Natural killer cell (primary cell): ENCODE measurements at places on chromosomes 1 and 21. TPM values are rescaled to one million over a fixed set of nuclear protein-coding genes. Genes with fewer than 3 reads are reported as not detected.

Gene FCRL4
- not detected for total RNA-seq

Gene CFHR3
- total RNA-seq, result not detected

Gene PPCS
- total RNA-seq, result 54.5 TPM

Gene SERPINC1
- 0.48 TPM for total RNA-seq

Gene KRTAP7-1
- not detected for total RNA-seq

Gene COL6A1
- 2.5 TPM for total RNA-seq

Gene MIXL1
- total RNA-seq, result not detected

Gene IL12RB2
- 24.8 TPM for total RNA-seq

Gene IFI44
- 34.6 TPM for total RNA-seq

Gene AHDC1
- total RNA-seq, result 39.6 TPM

Gene LYPD8
- total RNA-seq, result not detected

Gene C4BPB
- total RNA-seq, result not detected

- H3K27ac ChIP-seq, result no peak overlapping the region
- no peak for DNase-seq
- no peak overlapping the region for H3K4me3 ChIP-seq
- peaks cover 19% of the 10 kb centered on the region for H3K4me1 ChIP-seq
- H3K27me3 ChIP-seq, result no peaks in the 10 kb centered on the region
- no peaks in the 10 kb centered on the region for H3K36me3 ChIP-seq
Measured at GRCh38 chr1:18901147-18901951, 1.0 kb downstream of the ALDH4A1 start.

- no peaks in the 10 kb centered on the region for H3K27me3 ChIP-seq
- no peaks in the 10 kb centered on the region for H3K36me3 ChIP-seq
- DNase-seq, result no peak
- H3K4me3 ChIP-seq, result no peak overlapping the region
- no peak overlapping the region for H3K27ac ChIP-seq
Measured at GRCh38 chr1:73781251-73781650, 416.7 kb downstream of the LRRIQ3 start.

DNA sequence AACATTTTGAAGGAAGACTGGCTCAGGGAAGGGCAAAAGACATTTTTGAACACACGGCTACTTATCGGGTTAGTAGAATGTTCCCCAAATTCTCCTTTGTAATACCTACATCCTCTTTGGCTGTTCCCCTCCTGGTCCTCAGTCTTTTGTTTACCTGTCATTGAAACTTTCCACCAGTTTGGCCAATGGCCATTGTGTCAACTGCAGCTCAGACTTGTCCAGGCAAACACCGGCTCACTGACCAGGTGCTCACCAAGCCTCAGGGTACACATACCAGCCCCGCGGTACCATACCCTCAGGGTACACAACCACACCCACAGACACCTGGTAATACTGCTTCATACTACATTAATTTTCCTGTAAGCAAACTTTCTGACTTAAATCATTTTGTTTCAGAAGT, 84.8 kb upstream of the ZNF648 start:
- peaks cover 10% of the 10 kb centered on the region for H3K4me1 ChIP-seq
- no peaks in the 10 kb centered on the region for H3K27me3 ChIP-seq
- H3K27ac ChIP-seq, result no peak overlapping the region
- no peaks in the 10 kb centered on the region for H3K36me3 ChIP-seq

- DNase-seq, result no peak
- no peak overlapping the region for H3K4me3 ChIP-seq
- H3K36me3 ChIP-seq, result no peaks in the 10 kb centered on the region
Measured at GRCh38 chr1:214683621-214684020, 80.6 kb downstream of the CENPF start.

DNA sequence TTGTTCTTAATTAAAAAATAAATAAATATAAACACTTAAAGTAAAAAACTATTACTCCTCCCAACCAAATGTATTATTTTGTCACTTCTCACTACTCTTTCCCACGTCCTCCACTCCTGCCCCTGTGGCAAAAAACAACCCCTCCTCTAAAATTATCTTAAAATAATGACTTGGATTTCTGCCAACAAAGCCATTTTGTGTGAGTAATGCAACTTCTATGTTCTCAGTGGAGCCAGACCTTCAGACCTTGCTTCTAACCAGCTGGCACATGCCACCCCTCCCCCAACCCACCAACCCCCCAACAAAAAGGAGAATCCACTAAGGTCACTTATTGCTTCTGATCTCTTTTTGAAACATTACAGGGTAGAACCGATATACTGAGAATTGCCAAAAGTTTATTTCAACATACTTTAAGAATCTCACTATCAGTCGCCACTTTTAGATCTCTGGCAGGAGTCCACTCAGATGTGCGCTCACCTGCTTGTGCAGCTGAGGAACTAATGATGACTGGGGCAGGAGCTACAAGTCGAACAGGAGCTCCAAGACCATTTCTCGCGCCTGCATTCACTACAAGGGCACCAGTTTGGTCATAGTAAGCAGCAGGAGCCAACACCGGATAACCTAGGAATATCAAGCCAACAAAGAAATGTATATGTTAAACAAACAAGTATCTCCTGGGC, 58.3 kb upstream of the SDC3 start:
- H3K27ac ChIP-seq, result no peak overlapping the region
- H3K4me3 ChIP-seq, result no peak overlapping the region
- no peak for DNase-seq
- H3K36me3 ChIP-seq, result peaks cover 66% of the 10 kb centered on the region

DNA sequence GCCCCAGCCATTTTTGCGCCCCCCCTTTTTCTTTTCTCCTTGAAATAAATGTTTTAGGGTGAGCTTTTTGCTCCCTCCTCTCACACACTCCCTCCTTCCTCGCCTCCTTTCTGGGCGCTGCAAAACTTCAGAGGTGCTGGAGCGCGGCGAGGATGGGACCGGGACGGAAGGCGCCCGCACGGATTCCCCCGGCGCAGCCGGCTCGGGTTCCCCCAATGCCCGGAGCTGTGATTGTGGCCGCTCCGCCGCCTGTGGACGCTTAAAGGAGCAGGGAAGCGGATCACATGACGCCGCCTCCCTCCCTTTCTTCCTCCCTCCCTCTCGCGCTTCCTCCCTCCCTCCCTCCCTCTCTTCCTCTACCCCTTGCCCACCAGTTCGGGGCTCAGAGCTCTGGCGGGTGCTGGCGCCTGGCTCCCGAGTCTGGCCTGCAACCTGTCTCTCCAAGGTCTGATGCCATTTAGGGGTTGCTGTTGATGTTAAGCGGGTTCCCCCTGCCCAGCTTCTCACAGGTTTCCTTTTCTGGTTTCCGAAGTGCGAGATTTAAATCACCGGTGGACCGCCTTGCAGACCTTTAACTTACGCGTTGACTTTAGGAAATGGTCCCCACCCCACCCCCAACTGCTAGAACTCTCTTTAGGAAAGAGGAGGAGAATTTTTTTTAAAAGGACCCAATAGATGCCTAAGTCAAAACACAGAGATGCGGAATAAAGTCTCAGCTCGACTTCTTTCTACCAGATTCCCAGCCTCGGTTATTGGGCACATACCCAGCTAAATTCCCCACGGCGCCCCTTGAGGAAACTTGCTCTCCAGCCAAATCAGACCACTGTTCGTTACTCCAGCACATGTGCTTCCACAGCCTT, at the start of gene WLS:
WLS (minus strand) TSS at position 235 of the 860 bp plus-strand sequence; CDS start at position 11, 224 bp downstream.
- peaks cover 12% of the 10 kb centered on the region for H3K4me1 ChIP-seq
- peak within 1 kb of the TSS; percentile 13 for H3K4me3 ChIP-seq
- no peaks in the 10 kb centered on the region for H3K36me3 ChIP-seq

- H3K27ac ChIP-seq, result no peak overlapping the region
- H3K4me3 ChIP-seq, result no peak overlapping the region
Measured at GRCh38 chr21:44892536-44893277, 19.2 kb upstream of the PTTG1IP start.

GRCh38 chr1:85317560-85317959, 41.1 kb upstream of the BCL10 start:
- no peak overlapping the region for H3K4me3 ChIP-seq
- H3K36me3 ChIP-seq, result no peaks in the 10 kb centered on the region
- no peak overlapping the region for H3K27ac ChIP-seq
- peaks cover 4% of the 10 kb centered on the region for H3K4me1 ChIP-seq
- DNase-seq, result no peak
- H3K27me3 ChIP-seq, result peaks cover 24% of the 10 kb centered on the region

DNA sequence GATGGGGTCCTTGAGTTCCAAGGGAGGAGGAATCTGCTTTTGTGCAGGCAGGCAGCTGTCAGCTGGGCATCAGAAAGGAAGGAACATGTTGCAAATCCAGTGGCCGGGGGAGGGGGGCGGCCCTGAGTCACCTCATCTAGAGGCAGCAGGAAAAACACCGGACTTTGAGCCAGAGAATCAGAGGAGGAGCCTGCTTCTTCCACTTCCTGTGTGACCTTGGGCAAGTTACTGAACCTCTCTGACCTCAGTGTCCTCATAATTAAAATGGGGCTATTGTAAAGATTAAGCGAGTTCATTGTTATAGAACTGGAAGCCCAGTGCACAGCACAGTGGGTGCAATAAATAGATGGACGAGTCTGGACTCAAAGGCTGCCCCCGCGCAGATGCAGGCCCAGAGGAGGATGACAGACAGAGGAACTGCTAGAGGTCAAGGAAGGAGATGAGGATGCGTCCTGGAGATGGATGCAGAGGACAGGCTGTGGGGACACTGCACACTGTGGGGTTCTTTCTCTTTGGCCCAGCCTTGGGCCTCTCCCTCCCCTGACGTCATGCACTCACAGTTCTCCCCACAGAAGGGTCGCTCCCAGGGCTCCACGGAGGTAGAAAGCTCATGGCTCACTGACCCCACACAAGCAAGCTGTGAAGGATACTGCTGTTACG, 714.3 kb downstream of the MATN1 start:
- DNase-seq, result no peak
- no peaks in the 10 kb centered on the region for H3K36me3 ChIP-seq
- H3K27me3 ChIP-seq, result no peaks in the 10 kb centered on the region
- peaks cover 11% of the 10 kb centered on the region for H3K4me1 ChIP-seq
- no peak overlapping the region for H3K4me3 ChIP-seq

GRCh38 chr1:218517459-218517858, 172.3 kb downstream of the TGFB2 start:
- H3K4me3 ChIP-seq, result no peak overlapping the region
- H3K36me3 ChIP-seq, result no peaks in the 10 kb centered on the region
- H3K27ac ChIP-seq, result no peak overlapping the region
- H3K27me3 ChIP-seq, result no peaks in the 10 kb centered on the region

GRCh38 chr1:68024635-68025338, 25.6 kb downstream of the DIRAS3 start:
- no peak for DNase-seq
- no peak overlapping the region for H3K27ac ChIP-seq

GRCh38 chr1:64378826-64379225, 91.1 kb upstream of the CACHD1 start:
- no peak for DNase-seq
- H3K4me3 ChIP-seq, result no peak overlapping the region
- H3K36me3 ChIP-seq, result no peaks in the 10 kb centered on the region
- no peak overlapping the region for H3K27ac ChIP-seq
- H3K4me1 ChIP-seq, result no peaks in the 10 kb centered on the region

- H3K4me3 ChIP-seq, result no peak overlapping the region
- no peak overlapping the region for H3K27ac ChIP-seq
- no peaks in the 10 kb centered on the region for H3K4me1 ChIP-seq
- no peak for DNase-seq
- no peaks in the 10 kb centered on the region for H3K36me3 ChIP-seq
Measured at GRCh38 chr1:29499104-29499650, 262.9 kb downstream of the PTPRU start.

- H3K36me3 ChIP-seq, result no peaks in the 10 kb centered on the region
- no peak within 1 kb of the TSS for H3K4me3 ChIP-seq
- DNase-seq, result no peak
- H3K4me1 ChIP-seq, result peaks cover 21% of the 10 kb centered on the region
- H3K27ac ChIP-seq, result peak within 1 kb of the TSS; percentile 86
- H3K27me3 ChIP-seq, result no peaks in the 10 kb centered on the region
Measured at GRCh38 chr1:167090314-167090942, at the start of gene GPA33. Gene GPA33 (minus strand): TSS chr1:167090377. CDS start chr1:167090287, 90 bp downstream.

GRCh38 chr1:180154003-180154324, 705 bp upstream of the QSOX1 start:
- H3K36me3 ChIP-seq, result no peaks in the 10 kb centered on the region
- H3K27ac ChIP-seq, result peak overlapping the region; percentile 49
- H3K4me1 ChIP-seq, result peaks cover 20% of the 10 kb centered on the region
- H3K27me3 ChIP-seq, result no peaks in the 10 kb centered on the region
- DNase-seq, result no peak

DNA sequence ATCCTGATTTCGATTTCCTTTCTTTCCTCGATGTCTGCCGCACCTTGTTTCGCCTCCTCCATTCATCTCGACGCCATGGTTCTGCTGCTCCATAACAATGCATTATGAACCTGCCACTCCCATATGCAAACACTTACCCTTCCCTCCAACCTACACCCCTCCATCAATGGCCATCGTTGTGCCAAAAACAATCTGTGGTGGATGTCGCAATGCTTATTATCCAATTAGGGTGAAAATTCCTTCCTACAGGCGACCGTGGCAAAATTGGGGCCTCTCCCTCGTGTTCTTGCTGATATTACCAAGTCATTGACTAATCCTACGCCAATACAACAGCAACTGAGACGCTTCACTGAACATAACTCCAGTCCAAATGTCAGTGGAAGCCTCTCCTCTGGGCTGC, 40.3 kb downstream of the CLEC20A start:
- DNase-seq, result no peak
- no peaks in the 10 kb centered on the region for H3K27me3 ChIP-seq
- H3K27ac ChIP-seq, result no peak overlapping the region
- H3K4me1 ChIP-seq, result no peaks in the 10 kb centered on the region
- H3K36me3 ChIP-seq, result no peaks in the 10 kb centered on the region
- H3K4me3 ChIP-seq, result no peak overlapping the region

GRCh38 chr1:224404916-224405603, 29.5 kb downstream of the WDR26 start:
- DNase-seq, result no peak
- H3K27ac ChIP-seq, result no peak overlapping the region
- no peaks in the 10 kb centered on the region for H3K4me1 ChIP-seq
- no peak overlapping the region for H3K4me3 ChIP-seq
- peaks cover 84% of the 10 kb centered on the region for H3K36me3 ChIP-seq
- H3K27me3 ChIP-seq, result no peaks in the 10 kb centered on the region

DNA sequence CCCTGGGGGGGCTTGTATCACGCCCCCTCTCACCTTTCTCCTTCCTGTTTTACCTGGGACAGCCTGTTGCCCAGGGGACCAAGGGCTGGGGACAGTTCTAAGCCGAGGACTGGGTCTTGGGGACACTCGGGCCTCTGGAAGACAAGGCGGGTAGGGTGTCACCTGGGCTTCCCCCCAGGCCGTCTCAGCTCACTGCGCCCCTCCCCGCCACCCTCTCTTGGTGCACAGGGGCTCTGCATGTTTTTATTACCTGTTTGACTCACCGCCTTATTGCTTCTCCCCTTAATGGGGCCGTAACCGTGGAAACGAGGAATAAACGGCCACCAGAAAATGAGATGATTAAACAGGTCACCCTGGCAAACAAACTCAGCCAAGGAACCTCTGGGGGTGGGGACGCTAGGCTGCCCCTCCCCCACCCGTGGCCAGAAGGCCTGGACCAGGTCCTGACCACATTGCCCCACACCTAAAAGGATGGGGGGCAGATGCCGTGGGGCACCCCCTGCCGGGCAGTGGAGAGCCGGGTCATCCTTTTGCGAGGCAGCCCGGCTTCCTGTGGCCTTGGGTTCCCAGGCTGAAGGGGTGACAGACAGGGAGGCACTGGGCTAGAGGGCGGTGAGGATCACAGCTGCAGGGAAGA, 109.9 kb downstream of the CASZ1 start:
- H3K27ac ChIP-seq, result no peak overlapping the region
- DNase-seq, result no peak
- H3K4me1 ChIP-seq, result peaks cover 10% of the 10 kb centered on the region
- no peaks in the 10 kb centered on the region for H3K27me3 ChIP-seq
- no peak overlapping the region for H3K4me3 ChIP-seq
- peaks cover 4% of the 10 kb centered on the region for H3K36me3 ChIP-seq
